ENCODE measurements at places on chromosomes 12 and 14.

GRCh38 chr14:70662080-70662479, 20.4 kb downstream of the TTC9 start:
- no peak for DNase-seq

DNA sequence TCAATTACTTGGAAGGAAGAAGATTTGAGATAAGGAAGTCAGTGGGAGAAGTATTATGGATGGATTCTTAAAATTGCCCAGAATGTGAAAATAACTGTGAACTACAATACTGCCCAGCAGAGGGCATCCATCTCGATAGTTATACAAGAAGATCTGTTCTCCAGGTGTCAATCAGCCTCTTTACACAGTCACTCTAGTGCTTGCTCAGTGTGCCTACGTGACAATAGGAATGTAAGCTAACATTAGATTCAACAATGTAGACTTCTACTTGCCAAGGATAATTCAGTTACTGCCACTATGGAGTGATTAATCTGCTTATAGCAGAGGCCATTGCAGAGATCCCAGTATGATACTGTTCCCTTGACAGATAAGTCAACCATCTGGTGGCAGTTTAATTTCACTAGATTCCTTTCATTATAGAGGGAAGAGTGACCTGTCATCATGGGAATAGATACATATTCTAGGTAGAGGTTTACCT, 10.6 kb upstream of the MAP4K5 start:
- DNase-seq = peak; percentile 24

DNA sequence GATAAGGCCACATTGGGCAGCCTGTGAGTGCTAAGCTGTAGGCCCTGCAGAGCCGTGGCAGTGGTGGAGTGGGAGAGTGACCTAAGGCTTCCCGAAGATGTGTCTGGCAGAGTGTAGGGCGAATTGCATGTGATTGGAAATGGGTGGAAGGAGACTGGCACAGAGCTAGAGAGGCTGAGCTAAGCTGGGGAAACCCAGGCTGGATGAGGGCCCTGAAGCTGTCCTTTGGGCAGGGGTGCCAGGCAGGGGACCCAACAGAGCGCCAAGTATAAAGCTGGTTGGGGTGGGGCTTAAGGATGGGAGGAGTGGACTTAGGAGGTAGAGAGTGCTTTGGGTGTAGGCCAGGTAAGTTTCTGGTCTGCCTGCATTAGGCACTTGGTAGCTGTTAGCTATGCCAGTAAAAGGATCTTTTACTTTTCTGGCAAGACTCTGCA, 47.9 kb downstream of the WDR20 start:
- DNase-seq = no peak

GRCh38 chr12:91857813-91858542, 287.7 kb downstream of the BTG1 start:
- no peak for DNase-seq

DNA sequence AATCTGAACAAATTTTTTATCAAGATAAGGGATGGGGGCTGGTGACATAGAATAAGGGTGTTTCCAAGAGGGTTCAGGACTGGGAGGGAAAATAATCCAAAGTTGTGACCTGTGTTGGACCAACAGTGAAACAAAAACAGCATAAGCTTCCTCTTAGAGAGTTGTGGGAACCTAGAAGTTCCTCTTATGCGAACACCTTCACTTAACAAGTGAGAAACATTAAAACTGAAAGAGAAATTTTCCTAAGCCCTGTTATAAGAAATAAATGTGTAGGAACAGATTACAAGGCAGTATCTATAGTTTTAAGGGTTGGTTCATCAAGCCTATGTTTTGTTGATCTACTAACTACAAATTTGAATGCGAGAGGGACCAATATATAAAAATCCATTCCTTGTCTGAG, 58.4 kb downstream of the LLPH start:
- no peak for DNase-seq

DNA sequence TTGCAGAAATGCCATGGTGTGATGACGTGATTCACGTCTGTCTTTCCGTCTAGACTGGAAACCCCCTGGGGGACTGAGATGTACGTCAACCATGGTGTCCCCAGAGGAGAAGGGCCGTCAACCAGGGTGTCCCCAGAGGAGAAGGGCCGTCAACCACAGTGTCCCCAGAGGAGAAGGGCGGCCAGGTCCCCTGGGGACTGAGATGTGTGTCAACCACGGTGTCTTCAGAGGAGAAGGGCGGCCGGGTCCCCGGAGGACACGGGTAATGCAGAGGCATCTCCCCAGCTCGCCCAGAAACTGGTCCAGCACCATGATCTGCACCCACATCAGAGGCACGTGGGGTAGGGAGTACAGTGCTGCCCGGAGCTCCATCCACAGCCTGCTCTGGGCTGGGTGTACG, 30.6 kb upstream of the GALNT9 start:
- no peak for DNase-seq

DNA sequence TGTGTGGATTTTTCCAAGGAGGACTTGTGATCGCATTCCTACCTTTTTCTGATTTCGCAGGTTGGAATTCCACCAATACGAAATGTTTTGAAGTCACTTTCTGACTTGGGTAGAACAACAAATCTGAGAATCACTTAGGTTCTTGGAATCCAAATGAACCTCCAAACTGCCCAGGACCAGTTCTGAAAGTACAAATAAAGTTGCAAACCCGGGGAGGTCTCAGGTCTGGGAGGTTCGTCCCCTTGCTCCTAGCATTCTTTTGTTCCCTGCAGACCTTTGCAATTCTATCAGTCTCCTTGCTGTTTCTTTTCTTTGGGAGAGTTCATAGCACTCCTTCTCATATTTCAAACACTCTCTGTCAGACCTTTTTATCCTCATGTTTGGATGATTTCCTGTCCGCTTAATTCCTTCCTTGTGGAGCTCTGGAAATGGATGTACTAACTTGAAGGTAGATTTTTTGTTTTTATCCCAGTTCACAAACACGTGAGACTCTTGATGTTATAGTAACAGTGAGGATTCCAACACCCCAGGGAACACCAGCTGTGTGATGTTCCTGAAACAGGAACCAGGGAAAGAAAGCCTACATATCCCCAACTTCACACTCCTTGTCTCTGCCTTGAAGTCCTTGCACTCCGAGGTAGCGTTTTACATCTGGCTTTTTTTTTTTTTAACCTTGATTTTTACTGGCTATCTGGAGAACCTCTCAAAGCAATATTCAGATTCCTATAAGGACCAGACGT, 70.6 kb downstream of the TMEM132C start:
- DNase-seq = no peak

DNA sequence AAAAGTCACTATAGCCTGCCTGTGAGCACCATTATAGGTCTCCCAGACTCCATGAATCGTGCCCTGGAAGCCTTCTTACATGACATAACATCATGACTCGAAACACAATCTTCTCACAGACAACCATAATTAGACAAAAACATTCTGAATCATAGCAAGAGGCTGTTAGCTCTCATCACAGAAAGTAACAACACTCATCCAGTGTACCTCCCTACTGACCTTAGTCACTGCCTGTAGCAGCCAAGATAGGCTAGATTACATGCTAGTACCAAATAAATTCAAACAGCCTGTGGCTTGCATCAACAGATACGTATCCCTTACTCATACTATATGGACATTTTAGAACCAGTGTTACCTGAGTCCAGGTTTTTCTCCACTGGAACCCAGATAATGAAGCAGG, 663.8 kb upstream of the FOXG1 start:
- DNase-seq = no peak

- no peak for DNase-seq
Observed at GRCh38 chr12:121391619-121392324, 8.1 kb upstream of the RNF34 start.

- DNase-seq = no peak
Observed at GRCh38 chr12:51922762-51923505, 15.6 kb downstream of the ACVRL1 start.

DNA sequence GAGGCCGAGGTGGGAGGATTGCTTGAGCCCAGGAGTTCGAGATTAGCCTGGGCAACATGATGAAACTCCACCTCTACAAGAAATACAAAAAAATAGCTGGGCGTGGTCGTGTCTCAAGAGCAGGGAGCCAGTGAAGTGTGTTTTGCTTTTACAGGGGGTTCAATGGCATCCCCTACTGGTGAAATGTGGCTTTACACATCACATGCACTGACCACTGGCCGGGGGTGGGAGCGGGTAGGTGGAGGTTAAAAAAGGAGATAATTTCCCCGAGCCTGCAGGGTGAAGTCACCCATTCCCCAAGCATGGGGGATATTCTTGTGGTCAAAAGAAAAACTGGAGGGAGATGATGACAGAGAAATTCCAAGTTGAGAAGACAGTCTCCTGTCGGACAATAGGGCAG, 63.6 kb upstream of the PWP1 start:
- no peak for DNase-seq

DNA sequence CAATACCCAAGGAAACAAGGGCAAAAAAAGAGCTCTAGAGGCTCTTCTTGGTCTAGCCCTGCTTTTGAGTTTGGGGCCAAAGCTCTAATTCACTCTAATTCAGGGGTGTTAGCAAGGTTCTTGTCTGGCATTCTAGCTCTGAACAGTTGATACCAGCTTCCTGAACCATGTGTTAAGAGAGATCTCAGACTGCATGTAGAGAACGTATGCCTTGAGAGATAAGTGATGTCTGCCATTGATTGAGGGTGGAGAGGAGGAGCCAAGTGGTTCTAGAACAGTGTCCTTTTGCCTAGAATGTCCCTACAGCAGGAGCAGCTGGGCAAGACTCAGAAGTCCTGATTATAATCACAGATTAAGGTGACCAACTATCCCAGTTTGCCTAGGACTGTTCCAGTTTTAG, 18.2 kb upstream of the POC1B start:
- DNase-seq = no peak

GRCh38 chr14:102140750-102141145, 1.1 kb downstream of the WDR20 start:
- DNase-seq = no peak

GRCh38 chr12:68835333-68835908, 27.4 kb downstream of the MDM2 start:
- DNase-seq = no peak

GRCh38 chr12:64431791-64432190, 20.1 kb upstream of the TBK1 start:
- DNase-seq = no peak

- no peak for DNase-seq
Observed at GRCh38 chr14:77125281-77125801, 16.2 kb downstream of the ZDHHC22 start.

GRCh38 chr14:97276573-97276972, 479.4 kb downstream of the VRK1 start:
- DNase-seq = no peak

GRCh38 chr12:63958876-63959580, 114.5 kb downstream of the SRGAP1 start:
- DNase-seq = no peak

DNA sequence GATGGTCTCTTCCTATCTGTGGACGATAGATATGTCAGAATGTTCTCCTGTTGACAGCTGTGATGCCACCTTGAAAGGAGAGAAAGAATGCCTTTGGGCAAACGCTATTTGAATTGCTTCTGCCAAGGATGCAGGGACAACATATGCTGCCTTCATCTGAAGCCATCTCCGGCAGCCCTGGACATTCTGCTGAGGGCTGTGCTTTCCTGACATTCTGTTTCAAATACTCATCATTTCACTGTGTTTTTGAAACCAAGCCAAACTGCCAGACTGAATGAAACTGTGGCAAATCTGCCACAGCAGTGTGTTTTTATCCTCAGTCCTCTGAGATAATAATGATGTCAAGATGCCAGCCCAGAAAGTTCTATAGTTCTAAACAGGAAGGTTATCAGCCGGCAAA, 85.8 kb upstream of the BCAT1 start:
- no peak for DNase-seq

- no peak for DNase-seq
Observed at GRCh38 chr12:68452078-68452715, 120.0 kb upstream of the MDM1 start.

DNA sequence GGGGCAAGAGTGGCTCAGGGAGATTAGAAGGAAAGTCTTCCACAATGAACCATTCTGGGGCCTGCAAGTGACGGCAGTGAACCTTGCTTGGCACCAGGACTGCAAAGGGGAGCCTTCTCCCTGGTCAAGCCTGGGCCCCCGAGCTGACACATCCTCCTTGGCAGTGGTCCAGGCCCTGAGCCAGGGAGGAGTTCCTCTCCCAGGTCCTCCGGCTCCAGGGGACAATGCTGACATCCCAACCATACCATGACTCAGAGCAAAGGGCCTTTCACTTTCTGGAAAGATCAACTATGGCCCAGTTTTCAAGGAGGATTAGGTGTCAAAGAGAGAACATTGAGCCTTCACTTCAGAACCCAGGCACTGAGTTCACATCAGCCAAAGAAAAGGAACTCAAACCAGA, 756.5 kb upstream of the TBX3 start:
- DNase-seq = peak; percentile 26

DNA sequence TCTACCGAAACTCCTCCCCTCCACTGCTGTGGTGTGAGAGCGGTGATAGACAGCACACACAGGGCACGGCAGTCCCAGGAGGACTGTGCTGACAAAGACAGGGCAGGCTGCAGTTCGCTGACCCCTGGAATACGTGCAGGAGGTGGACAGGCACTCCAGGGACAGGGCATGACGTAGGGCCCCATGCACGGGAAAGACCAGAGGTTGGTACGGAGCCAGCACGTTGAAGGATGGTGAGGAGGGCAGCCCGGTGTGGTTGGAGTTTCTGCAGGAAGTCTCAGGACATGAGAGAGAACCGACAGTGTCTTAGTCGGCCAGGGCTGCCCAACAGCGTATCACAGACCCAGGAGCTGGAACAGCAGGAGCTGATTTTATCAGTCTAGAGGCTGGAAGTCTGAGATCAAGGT, 254.2 kb upstream of the FKBP4 start:
- DNase-seq = no peak

GRCh38 chr14:21123429-21123828, 22.6 kb downstream of the TMEM253 start:
- DNase-seq = no peak

- DNase-seq = no peak
Observed at GRCh38 chr12:108679106-108679681, 45.5 kb upstream of the SELPLG start.

GRCh38 chr14:22822571-22823098, 7.1 kb upstream of the MRPL52 start:
- peak; percentile 78 for DNase-seq

GRCh38 chr12:107221913-107222312, 128.6 kb upstream of the CRY1 start:
- no peak for DNase-seq

DNA sequence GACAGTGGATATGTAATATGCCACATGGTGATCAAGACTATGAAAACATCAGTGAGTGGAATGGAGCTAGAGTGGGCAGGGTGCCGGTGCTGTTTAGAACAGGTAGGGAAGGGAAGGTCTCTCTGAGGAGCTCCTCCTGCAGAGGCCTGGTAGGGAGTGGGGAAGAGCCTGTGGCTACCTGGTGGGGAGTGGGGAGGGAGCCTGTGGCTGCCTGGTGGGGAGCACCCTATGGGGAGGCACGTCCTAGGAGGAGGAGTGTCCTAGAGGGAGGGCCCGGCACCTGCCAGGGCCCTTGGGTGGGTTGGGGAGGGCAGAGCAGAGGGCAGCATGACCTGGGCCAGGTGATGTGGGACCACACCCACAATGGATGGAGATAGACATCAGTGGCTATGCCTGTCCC, 122.6 kb downstream of the ADGRD1 start:
- no peak for DNase-seq

DNA sequence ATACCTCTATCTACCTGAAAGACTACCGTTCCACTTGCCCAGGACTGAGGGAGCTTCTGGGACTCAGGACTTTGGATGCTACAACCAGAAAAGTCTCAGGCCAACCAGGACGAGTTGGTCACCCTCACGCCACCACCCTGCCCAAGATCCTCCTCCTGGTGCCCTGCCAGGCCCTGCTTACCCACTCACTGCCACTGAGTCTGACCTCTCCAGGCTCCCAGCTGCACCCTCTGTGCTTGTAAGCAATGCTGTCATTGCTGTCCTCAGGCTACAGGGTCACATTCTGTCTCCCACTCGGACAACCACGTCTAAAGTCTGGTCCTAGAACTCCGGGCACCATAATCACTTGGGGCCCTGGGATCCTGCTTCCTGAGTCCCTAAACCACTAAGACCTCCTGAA, 9.2 kb downstream of the TTC7B start:
- no peak for DNase-seq

Measured in amniotic stem cell (primary cell).